ENCODE measurements at places on chromosomes 7 and 10.

DNA sequence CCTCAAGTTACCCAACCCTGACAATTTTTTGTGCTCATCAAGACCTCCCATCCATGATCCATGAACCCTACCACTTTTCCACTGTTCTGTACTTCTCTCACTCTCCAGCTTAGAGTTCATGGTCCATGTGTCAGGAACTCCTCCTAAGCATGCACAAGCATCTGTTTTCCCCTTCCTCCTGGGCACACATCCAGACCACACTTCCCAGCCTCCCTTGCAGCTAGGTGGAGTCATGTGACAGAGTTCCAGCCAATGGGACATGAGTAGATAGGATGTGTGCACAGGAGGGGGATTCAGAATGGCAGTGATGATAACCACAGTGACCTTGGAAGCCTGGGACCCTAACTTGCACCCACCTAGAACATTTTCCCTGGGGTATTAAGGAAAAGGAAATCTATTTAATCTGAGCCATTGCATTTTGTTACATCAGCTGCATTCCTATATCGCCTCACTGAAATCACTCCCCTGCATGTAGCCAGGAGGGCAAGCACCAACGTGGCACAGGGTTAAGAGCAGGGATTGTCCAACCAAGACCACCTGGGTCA is 9.6 kb upstream of the FRMPD2 start:
- DNase-seq, result no peak

DNA sequence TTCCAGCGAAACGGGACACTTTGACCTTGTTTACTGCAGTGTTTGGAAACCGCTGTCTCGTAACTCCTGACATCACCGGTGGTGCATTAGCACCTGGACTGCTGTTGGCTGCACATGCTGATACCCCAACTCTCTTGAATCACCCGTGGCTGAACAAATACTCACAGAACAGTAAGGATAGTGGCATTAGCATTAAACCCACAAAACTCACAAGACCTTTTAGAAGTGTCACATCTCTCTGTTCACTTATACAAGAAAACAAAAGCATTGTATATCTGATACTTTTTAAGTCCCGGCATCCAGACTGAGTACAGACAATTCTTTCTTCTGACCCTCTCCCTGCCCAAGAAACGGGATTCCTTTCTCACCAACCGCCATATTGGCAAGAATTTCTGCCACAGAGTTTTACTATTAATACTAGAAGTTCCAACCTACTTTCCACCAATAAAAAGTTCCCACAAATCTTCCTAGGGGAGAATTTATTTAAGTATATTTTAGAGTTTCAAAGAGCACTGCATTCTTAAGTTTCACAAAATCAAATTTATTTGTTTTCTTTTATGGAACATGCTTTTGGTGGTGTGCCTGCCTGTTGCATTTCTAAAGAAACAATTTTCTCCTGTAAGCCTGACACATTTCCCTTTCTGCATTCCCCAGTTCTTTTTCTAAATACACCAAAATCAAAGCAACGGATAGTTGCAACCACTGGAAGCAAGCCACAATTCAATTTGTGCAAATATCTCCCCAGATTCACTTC is 208.4 kb upstream of the KLF14 start:
- peak; percentile 84 for DNase-seq

DNA sequence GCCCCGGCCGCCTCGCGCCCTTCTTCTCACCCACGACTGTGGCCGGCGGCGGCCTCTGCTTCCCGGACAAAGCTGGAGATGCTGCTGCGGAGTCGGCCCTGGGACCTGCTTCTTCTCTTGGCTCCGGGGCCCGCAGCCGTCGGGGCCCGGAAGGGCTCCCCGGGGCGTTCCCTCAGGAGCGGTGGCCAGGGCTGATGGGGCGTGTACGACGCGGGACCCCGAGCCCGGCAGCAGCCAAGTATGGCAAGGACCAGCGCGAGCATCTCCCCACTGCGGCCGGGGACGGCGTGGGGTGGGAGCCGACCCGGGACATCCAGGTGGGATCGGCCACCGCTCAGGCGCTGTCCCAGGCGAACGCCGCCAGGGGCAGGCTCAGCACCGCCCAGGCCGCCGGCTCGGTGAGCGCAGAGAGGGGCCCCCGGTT is 27.6 kb upstream of the BMS1 start:
- no peak for DNase-seq

DNA sequence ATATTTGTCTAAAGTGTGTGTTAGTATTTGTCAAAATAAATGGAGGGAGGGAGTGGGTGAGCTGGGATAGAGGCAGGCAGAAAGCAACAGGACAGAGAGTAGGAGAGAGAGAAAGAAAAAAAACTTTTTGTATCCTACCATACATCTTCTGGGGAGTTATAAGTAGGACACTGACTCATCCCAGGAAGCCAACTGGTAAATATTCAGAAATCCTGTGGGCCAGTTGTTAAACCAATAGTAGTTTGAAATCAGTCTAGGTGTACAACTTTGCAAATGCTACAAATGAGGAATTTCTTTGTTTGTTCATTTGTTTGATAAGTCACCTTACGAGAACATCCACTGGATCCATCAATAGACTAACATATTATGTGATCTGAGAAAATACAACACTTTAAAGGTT is 980.9 kb downstream of the GATA3 start:
- no peak for DNase-seq

DNA sequence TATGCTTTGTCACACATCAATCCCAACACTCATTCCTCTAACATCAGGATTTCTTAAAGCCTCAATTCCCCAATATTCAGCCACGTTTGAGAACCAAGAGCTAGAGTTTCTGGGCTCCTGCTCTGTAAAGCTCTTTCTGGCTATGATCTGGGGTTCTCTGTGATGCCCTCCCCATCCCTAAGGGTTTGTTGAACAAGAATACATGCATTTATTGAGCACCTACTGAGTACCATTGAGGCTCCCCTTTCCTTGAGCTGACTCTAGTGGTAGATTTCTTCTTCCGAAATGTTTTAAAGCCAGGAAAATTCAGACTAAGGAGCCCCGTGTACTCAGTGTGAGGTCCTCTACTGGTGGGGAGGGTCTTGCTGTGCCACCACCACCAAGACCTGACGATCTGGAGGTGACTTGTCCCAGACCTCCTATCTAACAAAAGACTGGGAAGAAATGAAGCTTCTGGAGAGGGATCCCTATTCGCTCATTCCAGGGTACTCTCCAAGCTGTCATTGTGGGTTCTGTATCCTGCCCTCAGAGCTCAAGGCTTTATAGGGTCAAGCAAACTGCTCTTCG is 23.1 kb upstream of the SRGN start:
- no peak for DNase-seq

- DNase-seq, result peak; percentile 80
Observed at GRCh38 chr7:128874140-128875031, 11.7 kb downstream of the ATP6V1F start.

DNA sequence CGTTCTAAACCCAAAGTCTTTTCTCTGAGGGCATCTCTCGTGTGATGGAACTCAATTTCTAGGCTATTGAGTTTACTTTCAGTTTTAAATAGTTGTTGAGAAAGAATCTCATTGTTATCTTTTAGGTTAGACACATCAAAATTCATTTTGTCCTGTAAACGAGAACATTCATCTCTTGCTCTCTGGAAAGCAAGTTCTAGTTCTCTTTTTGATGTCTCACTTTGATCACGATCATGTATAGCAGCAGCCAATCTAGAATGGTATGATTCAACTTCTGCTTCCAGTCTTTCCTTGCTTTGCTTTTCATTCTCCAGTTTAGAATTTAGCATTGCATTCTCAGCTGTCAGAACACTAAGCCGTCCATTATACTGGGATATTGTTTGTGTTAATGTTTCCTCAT is 65.1 kb downstream of the ANKRD26 start:
- no peak for DNase-seq

DNA sequence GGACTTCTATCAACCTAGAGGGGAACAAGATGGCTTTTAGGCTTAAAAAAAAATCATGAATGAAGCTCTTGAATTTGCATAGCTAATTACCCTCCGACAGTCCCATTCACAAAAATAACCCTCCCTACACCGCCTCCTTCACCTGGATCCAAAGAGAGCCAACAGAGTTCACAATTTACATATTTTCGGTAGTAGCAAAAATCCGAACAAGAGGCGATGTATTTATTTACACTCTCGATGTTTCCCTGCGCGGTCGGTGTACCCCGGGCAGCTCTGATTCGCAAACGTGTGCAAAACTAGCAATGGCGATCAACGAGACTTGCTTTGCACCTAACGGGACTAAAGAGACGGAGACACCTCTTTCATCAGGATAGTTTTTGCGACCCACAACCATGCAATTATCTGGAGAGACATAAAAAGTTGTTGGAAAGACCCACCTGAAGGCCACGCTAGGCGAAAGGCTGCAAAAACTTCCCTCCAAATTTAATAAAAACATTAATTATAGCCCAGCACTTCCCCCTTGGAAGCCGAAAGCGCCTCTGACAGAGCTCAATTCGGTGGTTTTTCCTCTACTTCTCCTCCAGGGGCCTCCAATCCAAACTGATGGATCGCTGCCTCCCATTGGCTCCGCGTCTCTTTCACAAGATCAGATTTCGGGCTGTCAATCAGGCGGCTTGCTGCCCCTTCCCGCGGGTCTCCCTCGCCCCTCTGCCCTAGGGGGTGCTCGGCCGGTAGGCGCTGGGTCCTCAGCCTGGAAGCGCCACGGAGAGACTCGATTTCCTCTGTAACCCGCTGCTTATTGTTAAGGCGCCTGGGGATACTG is at the start of gene ETV1:
Gene ETV1, minus strand, starts transcription at position 541 of the 823 bp plus-strand sequence. CDS start 614 bp downstream, outside the sequence.
- peak; percentile 62 for DNase-seq

- DNase-seq, result no peak
Observed at GRCh38 chr7:105141068-105141467, 127.1 kb downstream of the KMT2E start.

DNA sequence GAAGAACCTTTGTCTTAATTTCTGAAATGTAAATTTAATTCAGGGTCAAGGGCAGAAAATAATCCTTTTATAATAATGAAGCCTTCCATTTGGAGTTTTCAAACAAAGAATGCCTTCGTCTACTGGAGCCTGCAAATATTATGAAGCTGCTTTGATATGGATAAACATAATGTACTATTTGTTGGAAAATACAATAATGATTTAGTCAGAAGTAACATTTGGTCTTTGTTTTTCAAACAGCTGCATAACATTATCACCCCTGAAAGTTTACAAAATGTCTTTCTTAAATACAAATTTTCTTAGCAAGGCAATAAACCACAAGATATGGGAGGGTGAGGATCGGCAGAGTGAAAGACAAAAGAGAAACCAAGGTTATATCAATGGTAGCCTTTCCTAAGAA is 41.5 kb downstream of the TMEM26 start:
- no peak for DNase-seq

DNA sequence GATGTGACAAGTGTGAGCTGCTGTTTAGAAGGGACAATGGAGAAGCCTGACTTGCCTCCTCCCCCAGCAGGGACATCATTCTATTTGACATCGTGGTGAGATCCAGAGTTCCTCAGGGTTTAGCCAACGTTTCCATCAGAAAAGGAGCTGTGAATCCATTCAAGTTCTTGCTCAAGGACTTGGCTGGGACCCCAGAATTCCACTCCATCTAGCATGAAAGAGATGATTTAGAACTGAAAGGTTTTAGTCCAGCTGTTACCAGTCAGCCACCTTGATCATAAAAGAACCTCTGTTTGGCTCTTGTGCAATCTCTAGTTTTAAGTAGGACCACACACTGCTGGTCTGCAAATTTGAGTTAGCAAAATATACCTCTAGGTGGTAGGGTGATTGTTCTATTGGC is 337.6 kb downstream of the FRMD4A start:
- peak; percentile 55 for DNase-seq

- no peak for DNase-seq
Observed at GRCh38 chr7:30237271-30237695, 47.1 kb upstream of the ZNRF2 start.

- DNase-seq, result no peak
Observed at GRCh38 chr10:49395741-49396665, at the start of gene DRGX. Gene DRGX, minus strand, starts transcription at chr10:49396089. Its CDS starts 649 bp downstream, at chr10:49395440.

DNA sequence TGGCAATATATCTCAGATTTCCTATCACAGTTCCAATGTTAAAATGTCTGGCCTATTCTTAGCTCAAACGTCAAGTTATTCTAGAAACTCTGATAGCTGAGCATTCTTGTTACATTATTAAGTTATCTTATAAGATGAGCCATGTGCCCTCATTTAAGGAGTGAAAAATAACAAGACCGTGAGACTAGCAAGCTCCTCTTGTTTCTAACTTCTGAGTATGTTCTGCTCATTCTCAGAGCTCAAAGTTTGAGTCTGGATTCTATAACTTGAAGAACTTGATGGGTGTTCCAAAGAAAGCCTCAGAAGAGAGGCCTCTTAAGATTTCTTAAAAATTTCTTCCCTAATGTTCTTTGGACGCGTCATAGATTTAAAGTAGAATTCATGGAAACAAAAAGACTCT is 215.2 kb downstream of the HTR7 start:
- no peak for DNase-seq

DNA sequence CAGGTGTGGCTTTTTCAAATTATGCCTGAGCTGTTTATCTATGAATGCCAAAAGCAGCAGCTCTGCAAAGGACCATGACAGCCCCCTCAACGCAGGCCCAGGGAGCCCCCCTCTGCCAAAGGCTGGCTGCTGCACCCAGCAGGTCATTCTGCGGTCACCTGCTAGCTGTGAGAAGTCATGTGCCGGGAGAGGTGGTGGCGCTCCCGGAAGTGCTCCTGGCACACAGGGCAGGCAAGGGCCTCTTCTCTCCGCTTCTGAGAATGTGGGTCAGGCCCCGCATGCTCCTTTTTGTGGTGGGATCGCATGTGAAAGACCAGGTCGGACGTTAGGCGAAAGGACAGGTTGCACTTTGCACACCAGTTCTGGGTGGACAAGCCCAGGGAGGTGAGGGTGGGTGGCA is 16.4 kb downstream of the ZNF488 start:
- no peak for DNase-seq

DNA sequence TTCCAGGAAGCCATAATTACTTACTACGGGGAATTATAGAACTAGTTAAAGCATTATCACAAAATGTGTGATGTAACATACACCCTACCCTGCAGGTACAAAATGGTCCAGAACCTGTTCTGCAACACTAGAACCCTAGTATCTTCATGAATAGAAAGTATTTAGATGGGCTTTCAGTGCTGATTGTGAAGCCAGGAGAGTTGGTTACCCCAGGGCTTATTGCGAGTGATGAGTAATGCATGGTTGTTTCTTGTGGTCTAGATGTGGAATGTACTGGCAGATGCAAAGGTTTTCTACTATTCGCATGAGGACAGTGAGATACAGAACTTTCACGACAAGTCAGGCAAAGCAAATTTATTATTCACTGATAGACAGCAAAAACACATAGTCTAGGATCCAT is 33.6 kb upstream of the AGR3 start:
- DNase-seq, result no peak

DNA sequence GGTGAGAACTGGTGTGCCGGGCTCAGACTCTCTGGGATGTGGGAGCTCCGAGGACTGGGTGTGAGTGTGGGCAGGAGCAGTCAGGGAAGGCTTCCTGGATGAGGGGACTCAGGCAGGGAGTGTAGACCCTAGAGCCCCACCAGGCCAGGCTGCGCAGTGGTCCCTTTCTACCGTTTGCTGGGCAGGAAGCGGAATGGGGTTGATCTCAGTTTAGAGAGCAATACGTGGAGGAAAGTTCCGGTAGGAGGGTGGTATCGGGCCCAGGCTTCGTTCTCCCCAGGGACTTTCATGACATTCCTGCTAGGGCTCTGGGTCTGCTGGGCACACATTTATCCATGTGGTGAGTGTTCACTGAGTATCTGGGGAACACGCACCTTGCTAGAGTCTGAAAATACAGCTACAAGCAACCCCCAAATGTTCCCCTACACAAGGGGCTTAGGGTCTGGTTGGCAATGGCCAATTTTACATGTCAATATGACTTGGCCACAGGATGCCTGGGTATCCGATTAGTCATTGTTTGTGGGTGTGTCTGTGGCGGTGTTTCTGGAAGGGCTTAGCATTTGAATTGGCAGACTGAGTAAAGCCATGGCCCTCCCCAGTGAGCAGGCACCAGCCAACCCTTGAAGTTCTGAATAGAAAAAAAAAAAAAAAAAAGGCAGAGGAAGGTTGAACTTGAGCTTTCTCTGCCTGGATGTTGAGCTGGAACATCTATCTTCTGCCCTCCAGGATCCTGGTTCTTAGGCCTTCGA is 20.8 kb downstream of the GHRHR start:
- DNase-seq, result no peak

All from psoas muscle (tissue), 8 donors.